Stimulated activated CD4-positive, alpha-beta T cell treated with anti-CD3 and anti-CD28 coated beads, Interleukin-2, amount 100 ng/mL, for 4 hours (primary cell): ENCODE measurements at places on chromosomes 1 and 21.
A peak's percentile ranks its signal among the peaks of the same experiment; 100 is the strongest.

- DNase-seq: no peak
Measured at GRCh38 chr21:22993822-22994574, 1995.8 kb downstream of the NCAM2 start.

GRCh38 chr1:164702664-164703063 is 143.7 kb downstream of the PBX1 start:
- DNase-seq: no peak

- DNase-seq: no peak
Measured at GRCh38 chr1:204503122-204503912, 8.7 kb upstream of the PIK3C2B start.

DNA sequence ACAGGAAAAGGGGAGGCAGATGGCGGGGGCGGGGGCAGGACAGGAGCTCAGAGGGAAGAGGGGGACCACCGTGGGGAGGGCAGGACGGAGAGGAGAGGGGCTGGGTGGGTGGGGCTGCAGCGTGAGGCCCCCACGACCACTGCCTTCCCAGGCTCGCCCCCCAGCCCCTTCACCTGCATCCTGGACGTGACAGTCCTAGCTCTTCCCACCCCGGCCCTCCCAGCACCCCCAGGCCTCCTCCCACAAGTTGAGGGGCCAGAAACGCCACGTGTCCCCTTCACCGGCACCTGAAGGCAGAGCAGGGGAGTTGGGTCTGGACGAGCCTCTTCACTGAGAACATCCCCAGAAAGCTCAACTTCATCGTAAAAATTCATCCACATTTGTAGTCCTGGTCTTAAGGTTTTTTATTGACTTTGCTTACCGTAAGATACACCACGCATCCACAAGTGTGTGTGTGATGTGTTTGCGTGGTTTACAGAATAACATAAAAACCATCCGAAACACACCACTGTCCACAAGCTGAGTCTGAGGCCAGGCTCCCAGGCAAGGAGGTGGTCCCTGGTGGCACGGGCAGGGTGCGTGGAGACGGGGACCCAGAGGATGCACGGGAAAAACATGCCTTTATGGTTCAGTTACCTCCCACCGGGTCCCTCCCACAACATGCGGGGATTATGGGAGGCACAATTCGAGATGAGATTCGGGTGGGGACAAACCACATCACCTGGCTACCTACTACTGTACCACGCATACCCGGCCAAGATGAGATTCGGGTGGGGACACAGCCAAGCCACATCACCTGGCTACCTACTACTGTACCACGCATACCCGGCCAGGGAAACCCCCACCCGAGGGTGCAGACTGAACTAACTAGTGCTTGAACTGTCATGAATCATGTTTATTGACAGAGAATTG is 13.9 kb upstream of the COL18A1 start:
- DNase-seq: no peak

GRCh38 chr1:205594846-205595245 is 37.0 kb downstream of the ELK4 start:
- no peak for DNase-seq

DNA sequence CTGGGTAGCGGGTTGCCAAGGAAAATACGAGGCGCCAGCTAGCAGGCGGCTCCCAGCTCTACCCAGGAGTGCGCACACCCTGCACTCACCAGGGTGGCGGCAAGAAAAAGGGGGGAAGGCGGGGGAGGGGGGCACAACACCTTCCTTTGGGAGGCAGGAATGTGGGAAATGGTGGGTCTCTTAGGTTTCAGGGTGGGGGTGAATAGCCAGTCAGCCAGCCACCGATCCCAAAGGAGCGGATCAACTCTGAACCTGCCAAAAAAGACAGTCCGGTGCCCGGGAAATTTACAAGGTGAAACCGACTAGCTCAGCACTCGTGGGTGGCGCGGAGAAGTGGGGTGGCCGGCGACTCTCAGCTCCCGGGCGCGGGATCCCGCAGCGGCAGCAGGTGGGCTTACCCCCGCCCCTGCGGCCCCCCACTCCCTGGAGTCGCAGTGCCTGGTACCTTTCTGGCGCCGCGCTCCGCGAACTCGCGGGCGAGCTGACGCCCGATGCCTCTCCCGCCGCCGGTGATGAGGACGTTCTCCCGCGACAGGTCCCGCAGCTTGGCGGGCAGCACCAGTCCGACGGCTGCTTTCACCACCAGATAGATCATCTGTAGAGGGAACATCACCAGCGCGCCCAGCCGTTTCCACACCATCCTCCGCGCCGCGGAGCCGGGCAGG is 1.2 kb downstream of the DHRS3 start:
- DNase-seq: no peak

DNA sequence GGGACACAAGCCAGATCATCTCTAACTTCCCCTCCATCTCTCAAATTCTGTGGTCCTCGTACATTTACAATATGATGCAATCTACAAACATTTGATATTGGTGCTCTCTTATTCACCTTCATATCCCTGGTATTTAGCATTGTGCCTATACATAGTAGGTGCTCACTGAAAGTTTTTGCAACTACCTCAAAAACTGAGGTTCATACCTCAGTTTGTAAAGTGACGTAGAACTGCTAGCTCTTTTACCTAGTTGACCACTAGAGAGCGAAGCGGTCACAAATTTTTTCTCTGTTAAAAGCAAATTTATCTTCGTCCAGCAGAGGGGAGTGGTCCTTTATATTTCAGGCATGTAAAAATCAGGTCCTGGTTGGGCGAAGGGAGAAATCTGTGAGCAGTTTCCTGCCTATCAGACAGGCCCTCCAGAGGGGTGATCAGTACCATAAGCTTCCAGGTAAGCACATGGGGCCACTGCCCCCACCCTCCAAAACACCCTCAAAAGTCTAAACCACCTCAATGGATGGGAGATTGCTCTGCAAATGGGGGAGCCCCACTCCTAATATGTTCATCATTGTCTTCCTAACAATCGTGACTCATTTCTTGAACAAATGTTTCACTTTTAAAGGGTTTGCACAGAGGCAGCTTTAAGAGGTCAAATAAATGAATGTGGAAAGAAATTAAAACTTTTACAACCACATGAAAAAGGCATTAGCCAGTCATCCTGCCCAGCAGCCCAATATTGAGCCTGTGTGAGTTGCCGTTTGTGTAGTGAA is 10.6 kb upstream of the HLCS start:
- no peak for DNase-seq

- no peak for DNase-seq
Measured at GRCh38 chr1:87950369-87950768, 621.7 kb downstream of the LMO4 start.

- no peak for DNase-seq
Measured at GRCh38 chr1:41498391-41498790, 13.9 kb upstream of the EDN2 start.

- no peak for DNase-seq
Measured at GRCh38 chr1:222073307-222073995, 331.6 kb upstream of the DUSP10 start.

- DNase-seq: no peak
Measured at GRCh38 chr1:231093156-231093922, 53.3 kb upstream of the FAM89A start.

GRCh38 chr1:221720545-221720944 is 21.3 kb downstream of the DUSP10 start:
- no peak for DNase-seq

DNA sequence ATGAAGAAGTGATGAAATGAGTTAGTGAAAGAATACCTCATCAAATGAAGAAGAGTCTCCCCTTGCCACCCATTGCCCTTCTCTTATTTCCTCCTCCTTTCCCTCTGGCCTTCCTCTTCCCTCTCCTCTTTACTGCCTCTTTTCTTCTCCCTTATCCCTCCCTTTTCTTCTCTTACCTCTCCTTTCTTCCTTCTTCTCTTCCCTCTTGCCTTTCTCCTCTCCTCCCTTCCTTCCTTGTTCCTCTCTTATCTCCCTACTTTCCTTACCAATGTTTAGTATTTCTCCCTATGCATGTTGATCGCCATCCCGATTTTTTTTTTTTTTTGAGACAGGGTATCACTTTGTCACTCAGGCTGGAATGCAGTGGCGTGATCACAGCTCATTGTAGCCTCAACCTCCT is 8.8 kb downstream of the MROH7 start:
- no peak for DNase-seq

DNA sequence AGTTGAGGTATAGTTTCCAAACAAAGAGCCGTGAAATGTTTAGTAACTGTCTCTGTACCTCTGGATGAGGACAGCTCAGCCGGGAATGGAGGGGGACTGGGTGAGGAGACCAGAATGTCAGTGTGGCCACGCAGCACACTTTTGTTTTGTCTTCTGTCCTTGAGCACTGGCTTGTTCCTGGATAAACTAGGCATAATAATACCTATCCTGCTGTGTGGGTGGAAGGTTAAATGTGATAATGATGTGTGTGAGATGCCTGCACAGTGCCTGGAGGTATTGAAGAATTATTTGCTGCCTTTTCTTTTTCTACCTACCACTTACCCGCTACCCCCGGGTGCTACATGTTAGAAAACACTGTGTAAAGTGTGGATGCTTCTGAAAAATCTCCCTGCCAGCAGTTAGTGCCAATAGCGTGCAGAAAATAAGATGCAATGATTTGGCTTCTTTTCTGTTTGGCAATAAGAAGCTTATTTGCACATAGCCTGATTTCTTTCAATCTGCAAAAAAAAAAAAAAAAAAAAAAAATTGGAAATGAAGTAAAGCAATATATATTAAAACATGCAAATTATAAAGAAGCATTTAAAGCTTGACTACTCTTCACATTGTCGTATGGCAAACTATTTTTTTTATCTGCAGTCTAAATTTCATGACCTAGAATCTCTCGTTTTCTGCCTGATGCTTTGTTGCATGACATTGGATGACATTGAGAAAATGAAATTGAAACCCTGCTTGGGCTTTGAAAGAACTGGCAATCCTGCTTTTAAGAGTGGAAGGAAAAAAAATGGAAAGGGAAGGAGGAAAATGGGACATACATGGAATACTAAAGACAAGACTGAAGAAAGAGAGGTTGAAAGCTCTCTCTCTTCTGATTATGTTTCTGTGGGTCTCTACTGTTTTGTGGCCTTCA is 89.5 kb downstream of the DISC1 start:
- no peak for DNase-seq

DNA sequence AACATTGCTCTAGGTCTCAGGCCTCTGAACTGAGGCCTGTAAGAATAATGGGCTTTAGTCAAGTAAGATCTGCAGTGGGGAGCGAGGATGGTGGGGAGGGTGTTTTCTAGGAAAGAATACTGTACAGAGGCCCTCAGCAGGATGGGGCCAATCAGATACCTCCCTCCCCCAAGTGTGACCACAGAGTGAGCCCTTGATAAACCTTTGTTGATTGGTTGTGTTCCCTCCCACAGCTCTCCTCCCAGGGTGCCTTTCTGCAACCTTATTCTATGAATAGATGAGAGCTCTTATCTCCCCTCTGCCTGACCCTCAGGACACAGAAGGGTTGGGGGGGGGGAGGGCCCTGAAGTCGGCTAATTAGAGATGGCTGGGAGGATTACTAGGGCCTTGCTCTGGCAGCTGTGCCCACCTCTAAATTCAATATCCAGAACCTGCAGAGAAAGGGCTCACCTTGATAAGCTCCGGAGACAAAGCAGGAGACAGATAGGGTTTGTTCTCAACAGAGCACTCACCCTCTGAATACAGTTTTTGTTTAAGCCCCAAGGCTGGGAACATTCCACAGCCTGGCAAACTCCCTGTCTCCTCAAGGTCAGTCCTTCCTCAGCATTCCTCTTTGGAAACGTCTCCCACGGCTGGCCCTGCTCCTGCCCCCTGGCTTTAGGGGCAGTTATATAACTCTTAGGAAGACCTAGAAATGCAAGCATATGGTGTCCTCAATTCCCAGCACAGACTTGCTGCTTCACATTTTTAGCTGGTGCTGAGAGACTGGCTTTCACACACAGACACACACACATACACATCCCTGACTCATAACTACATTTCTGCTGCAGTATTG is 42.9 kb downstream of the ATP1A1 start:
- DNase-seq: no peak

- peak; percentile 12 for DNase-seq
Measured at GRCh38 chr21:41783476-41784180, 16.8 kb upstream of the RIPK4 start.

DNA sequence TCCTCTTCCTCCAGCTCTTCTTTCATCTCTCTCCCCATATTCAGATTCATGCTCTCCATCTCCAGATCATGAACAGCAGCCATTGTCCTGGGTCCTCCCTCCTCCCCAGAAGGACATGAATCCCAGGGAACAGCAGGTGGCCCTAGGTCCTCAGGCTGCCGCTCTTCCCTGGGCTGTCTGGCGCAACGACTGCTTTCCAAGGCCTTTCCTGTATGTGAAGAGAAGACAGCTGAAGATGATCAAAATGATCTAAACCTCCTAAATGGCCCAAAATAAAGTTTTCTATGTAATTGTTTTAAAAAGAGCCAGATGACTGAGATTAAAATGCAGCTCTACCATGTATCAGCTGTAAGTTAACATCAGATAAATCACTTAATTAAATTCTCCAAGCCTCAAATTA is 22.5 kb downstream of the RHBDL2 start:
- no peak for DNase-seq

DNA sequence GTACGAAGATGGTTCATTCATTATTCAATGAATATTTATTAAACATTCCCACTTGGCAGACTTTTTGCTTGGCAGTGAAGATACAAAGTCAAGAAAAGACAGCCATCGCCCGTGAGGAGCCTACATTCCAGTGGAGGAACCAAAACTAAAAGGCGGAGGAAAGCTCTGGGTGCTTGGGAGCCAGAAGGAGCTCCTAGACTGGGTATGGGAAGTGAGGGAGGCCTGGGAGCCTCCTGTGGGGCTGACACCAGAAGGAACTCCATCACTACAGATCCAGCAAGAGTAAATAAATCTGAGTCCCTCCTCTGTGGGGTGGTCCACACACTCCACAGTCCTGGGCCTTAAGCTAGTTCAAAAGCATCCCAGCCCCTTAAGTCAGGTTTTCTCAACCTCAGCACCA is 14.9 kb downstream of the RNASEL start:
- no peak for DNase-seq

DNA sequence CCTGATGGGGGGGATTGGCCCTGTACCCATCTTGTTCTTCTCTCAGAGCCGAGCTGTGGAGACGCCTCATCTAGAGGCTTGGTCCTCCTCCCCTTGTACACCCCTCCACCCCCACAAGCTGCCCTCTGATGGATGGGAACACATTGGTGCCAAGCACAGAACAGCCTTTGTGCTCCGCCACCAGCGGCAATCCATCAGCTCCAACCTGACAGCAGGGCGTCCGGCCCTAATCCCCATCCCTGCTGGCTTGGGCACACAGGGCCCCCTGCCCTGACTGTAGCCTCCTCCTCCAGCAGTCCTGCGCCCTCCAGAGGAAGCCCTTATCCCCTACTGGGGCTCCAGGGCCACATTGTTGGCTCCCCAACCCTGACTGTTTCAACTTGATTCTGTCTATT is 3.8 kb upstream of the MYOG start:
- no peak for DNase-seq
